CD4-positive, alpha-beta T cell treated with Interleukin-17A for 4 hours (primary cell): ENCODE measurements at places on chromosomes 3 and 15.

GRCh38 chr15:66025972-66026371, 156.7 kb downstream of the RAB11A start:
- no peak for DNase-seq

DNA sequence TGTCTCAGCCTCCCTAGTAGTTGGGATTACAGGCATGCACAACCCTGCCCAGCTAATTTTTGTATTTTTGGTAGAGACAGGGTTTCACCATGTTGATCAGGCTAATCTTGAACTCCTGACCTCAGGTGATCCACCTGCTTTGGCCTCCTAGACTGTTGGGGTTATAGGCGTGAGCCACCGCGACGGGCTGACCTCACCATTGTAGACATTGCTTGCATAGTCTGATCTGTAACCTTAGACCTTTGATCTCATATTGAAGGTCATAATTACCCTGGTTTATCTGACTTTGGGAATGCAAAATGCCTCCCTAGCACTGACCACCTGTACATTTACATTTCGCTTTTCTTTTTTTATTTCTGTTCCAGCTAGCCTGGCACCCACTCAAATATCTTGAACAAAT, 31.2 kb downstream of the ADGRG7 start:
- no peak for DNase-seq

GRCh38 chr3:170867143-170867937, 2.7 kb downstream of the RPL22L1 start:
- DNase-seq: no peak

DNA sequence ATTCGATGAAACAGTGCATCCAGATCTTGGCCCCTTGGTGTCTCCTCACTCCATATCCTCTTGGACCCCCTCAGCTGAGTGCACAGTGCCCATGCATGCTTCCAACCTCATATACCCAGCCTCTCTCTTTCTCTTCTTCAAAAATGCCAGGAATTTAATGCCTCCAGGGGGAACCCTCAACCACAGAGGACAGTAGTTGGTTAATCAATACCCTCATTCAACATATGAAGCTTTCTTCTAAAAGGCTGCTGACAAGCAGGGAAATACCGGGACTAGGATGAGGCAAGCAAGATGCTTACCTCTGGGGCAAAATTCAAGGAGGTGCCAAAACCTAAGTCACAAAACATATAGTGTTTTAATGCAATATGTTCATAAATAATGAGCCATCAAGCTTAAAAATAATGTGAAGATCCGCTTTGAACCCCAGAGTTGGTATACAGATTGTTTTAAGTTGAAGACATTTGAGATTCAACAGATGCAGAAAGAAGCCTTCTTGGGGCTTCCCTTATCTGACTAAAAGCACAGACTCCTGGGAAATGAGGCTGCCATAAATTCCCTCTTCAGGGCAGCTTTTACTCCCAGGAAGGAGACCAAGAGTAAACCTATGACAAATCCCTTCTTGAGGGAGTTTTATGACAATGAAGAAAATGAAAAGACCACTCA, 48.2 kb upstream of the FHIT start:
- no peak for DNase-seq

DNA sequence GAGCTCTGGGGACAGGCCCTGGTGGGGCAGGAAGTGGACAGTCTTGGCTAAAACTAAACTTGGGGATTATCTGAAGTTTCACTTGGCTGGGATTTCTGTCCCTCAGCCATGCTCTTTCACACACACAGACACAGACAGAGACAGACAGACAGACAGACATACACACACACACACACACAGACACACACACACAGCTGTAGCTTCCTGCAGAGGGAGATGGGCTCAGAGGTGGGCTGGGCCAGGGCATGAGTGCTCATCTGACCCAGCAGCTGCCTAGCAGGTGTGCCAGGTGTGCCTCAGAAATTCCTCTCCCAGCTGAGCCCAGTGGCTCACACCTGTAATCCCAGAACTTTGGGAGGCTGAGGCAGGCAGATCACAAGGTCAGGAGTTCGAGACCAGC, 3.3 kb downstream of the RHOV start:
- DNase-seq: no peak

DNA sequence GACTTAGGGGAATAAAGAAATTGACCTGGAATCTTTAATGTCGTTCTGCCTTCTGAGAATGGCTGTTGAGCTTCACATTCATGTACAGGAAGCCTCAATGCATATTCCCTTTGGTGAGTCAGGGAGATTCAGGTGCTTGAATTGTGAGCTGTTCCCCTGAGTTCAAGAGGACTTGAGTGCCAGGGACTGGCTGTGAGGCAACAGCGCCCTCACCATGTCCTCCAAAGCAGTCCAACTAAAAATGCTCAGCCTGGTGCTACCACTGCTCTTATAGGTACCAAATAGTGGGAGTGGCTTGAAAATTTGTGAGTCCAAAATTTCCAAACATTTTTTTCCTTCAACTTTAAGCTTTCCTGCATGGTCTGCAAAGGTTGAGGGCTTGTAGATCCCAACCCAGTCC, 54.1 kb downstream of the LEO1 start:
- no peak for DNase-seq

GRCh38 chr3:127063916-127064315, 81.0 kb downstream of the PLXNA1 start:
- no peak for DNase-seq

DNA sequence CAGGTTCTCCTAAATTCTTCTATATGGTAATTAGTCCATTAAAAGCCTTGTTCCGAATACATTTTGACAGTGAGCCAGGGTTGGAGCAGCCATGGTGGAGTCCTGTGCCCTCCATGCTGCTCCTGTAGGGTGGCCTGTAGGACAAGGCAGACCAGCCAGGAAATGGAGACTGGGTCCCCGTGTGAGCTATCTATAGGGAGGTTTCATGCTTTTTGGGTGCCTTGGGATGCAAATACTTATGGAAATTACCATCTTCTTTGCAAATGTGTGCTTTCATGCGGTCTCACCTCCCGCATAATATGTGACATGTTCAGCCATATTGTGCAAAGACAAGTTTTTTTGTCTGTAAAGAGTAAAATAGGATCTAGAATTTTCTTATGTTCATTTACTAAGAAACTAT, 58.0 kb upstream of the FURIN start:
- no peak for DNase-seq
